ENCODE measurements at places on chromosomes 2 and 18.

DNA sequence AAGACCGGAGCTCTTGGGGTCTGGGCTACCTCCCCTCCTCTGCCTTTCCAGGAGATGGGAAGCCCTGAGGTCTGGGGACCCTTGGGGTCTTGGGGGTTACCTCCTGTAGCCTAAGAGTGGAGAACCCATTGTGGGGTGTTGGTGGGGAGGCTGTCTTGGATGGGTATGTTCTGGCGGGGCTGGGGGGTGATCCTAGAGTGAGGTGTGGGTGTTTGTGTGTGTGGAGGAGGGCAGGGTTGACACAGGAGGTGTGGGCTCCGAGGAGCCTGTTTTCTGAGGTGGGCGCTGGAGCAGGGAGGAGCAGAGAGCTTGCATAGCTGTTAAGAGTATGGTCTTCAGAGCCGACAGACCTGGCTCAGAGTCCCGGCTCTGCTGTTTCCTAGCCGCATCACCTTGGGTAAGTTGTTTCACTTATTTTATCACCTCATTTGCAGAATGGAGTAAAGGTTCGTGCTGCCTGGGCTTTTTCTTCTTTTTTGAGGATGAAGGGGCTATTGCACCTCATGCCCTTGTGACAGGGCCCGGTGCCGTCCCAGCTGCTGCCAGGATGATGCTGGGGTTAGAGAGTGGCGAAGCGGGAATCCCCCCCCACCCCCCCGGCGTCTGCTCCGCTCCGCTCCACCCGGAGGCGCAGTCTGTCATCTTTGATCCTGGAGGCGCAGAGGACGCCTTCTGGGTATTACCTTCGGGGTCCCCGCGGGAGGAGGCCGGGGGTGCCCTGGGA, 17.2 kb downstream of the TET3 start:
- no peak for DNase-seq

GRCh38 chr2:86053166-86053565, 52.5 kb downstream of the POLR1A start:
- DNase-seq, result no peak

DNA sequence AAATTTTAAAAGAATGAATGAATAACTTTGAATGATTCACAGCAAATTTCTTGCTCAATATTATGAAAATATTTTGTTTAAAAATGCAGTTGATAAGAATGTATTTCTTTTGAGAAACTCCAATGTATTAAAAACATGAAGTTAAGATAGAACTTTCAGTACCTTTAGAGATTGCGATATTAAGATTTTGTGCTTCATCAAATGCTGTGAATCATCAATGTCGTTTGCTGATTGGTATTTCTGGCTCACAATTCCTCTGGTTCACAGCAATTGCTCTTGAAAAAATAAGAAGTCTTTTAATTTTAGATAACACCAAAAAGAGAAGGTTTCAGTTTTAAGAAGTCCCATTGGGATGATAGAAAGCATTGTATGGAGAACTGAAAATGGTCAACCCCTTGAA, 228.7 kb downstream of the IKZF2 start:
- DNase-seq, result no peak

DNA sequence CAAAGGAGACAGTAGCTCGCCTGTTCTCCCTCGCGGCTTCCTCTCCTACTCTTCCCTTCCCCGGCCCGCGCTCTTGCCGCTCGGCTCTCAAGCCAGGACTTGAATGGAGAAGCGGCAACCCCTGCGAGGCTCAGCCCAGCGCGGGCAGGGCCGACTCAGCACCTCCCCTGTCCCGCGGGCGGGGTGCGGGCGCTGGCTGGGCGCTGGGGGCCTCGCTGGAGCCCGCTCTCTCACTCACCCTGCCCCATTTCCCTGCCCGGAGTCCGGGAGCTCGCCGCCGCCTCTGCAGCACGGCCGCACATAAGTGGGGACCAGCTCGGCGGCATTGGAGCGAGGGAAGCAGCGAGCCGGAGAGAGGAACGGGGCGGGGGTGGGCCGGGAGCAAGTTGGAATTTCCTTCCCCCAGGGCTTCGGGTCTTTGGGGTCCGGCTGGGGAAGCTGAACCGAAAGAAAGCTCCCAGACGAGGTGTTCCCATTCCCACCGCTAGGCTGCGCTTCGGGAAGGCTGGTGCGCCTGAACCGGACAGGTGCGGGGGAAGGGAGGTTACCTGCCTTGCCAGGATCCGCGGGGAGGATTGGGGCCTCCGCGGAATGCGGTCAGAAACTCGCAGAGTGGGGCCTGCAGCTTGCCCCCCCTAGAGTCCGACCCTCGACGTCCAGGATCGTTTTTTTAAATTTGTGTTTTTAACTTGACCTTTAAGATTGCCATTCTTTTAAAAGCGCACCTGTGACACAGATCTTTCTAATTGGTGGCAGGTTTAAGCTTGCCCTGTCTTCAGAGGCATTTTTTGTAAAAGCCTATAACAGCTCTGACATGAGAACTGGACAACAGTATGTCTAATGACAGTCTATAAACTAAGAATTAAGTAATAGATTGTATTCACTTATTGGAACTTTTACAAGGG, at the start of gene COBLL1:
Gene COBLL1, minus strand, starts transcription at position 105 of the 905 bp plus-strand sequence. CDS start 627 bp downstream, outside the sequence.
- peak; percentile 3 for DNase-seq

DNA sequence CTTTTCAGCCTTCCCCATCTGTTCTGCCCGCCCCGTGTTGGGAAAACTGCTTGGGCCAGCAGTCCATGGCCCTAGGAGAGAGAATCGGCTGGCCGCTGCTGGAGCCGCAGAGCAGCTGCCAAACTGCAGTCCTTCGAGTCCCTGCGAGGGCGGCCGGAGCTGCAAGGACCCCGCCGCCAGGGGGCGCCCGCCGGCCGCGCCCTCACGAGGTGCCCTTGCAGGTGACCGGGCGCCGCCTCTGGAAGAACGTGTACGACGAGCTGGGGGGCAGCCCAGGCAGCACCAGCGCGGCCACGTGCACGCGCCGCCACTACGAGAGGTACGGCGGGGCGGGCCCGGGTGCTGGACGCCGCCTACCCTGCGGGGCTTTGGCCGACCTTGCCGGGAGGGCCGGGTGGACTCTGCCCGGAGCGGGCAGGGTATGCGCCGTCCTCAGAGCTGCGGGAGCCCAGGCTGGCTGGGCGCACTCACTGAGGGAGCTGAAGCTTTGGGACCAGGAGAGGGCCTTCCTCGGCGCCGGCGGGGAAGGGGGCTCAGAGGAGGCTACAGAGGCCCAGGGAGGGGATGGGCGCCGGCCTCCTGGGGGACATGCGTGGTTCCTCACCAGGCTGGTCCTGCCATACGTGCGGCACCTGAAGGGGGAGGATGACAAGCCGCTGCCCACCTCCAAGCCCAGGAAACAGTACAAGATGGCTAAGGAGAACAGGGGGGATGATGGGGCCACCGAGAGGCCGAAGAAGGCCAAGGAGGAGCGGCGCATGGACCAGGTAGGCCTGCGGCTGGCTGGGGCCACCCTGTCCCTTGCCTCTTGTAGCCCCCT, 13.6 kb downstream of the ARID5A start:
- DNase-seq, result no peak

DNA sequence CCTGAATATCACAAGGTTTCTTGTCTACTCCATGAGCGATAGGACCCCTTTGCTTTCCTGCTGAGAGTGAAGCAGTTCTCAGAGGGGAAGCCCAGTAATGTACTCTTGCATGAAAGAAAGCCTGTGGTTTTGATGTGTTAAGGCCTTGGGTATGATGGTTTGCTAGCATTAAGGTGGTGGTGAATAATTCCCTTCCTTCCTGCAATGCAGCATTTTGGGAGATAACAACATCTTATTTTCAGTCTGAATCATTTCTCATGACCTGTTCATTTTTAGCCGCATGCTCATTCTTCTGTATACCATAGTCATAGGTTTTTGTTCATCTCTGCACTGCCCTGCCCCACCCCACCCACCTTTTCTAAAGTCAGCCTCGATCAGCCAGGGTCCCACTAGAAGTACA, 66.2 kb downstream of the HNMT start:
- no peak for DNase-seq

DNA sequence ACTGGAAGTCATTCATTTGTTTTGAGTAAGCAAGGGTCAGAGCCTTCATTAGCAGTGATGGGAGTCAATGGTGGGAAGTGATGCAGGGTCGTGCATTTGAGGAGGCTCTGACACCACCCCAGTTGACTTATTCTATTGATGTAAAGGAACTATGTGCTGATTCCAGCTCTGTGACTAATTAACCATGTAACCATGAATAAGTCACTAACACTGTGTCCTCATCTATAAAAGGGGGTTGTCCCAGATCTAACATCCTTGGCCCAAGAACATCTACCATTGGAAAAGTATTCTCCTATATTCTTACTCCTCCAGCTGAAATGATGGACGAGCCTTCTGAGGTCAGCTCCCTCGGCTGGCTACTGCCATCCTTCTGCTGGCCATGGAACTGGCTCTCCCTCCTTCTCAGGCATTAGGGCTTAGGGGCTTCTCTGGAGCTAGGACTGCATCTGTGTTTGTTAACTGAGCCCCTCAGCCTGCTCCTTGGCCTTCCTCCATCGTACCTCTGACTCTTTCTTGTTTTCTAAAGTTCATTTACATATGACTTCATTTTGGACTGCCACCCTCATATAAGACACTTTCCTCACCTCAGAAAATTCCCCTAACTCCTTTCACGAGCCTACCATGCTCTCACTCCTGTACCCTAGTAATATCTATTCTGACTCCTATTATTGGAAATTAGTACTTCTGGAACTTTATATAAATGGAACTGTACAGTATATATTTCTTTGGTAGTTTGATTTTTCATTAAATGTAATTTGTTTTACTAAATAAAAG, 115.5 kb downstream of the KCTD1 start:
- DNase-seq, result no peak

GRCh38 chr2:128232965-128233789, 85.5 kb downstream of the HS6ST1 start:
- DNase-seq, result peak; percentile 73

DNA sequence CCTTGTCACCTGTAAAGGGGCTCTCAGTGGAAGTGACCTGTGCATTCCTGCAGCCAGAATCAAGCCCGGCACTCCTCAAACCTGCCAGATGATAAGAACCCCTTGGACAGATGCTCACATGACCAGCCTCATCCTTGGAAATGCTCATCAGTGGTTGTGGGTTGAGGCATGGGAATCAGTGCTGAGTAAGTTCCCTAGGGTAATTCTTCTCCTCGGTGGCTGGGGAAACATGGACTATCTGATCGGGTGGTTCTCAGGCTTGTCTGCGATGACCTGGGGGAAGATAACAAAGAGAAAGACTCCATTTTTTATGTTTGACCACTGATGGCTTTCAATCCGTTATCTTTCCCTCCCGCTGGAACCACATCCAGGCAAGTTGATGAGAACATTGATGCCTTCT, 84.0 kb downstream of the SPP2 start:
- no peak for DNase-seq
